ENCODE measurements at places on chromosomes 2 and 18.

DNA sequence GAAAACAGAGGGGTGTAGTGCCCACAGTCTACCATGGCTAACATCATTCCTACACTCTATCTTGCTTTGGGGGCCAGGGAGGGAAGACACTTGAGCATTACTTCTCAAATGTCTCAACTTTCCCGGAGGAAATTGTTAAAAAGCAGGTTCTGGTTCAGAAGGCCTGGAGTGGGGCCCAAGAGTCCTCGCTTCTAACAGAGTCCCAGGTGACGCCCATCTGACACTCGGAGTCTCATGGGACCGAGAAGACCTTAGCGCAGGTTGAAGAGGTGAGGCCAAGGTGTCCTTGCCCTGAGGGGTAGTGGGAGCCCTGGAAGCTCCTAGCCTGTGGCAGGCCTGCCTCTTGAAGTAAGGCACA, 40.1 kb downstream of the ZFP36L2 start:
- DNase-seq, result no peak

- DNase-seq, result peak; percentile 54
Measured at GRCh38 chr2:176140513-176141317, 10.6 kb upstream of the HOXD4 start.

- DNase-seq, result no peak
Measured at GRCh38 chr18:574865-575645, 5.1 kb upstream of the CETN1 start.

DNA sequence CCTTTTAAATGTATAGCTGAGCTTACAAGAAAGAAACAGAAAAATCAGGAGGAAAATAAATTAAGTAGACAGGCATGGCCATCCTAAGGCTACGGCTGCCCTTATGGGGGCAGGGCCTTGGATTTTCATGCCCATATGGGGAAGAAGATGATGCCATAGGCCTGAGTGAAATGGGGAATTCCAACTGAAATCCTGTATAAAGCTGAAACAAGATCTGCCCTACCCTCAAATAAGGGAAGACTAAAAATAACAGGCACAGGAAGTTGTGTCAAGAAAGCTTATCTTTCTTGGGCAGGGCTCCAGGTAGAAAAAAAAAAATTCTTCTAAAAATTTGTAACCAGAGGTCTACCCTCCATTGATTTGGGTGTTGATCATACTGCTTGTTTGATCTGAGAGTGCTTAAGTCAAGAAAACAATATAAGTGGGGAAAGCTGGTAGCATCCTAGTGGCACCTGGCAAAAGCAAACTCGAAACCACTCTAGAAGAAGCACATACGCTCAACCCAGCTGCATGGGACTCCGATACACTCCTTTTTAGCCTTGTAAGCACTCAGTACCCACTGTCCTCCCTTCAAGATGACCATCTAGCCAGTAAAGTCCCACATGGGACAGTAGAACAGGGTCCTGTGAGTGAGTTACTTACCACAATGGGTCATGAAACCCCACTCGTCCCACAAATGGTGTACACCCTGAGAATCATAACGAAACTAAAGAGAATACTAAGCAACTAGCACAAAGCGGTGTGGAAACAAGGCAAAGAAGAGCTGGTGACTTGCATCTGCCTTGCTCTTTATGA, 22.3 kb downstream of the DNAH7 start:
- no peak for DNase-seq

DNA sequence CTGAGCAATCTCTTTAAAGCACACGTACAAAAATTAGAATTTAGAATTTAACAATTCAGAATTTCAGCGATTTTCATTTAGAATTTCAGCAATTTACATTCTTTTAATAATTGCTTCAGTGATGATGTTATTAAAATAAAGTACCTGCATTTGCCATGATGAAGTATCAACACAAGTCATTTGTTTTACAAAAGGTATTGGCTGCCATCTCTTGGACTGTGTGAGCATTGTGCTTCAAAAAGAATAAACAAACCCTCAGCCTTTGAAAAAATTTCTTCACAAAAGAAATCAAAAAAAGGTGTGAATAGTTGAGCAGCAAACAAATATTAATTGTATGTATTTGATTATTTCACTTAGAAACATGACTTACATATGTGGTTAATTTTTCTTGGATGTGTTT, 27.1 kb upstream of the ZC3H15 start:
- DNase-seq, result no peak

DNA sequence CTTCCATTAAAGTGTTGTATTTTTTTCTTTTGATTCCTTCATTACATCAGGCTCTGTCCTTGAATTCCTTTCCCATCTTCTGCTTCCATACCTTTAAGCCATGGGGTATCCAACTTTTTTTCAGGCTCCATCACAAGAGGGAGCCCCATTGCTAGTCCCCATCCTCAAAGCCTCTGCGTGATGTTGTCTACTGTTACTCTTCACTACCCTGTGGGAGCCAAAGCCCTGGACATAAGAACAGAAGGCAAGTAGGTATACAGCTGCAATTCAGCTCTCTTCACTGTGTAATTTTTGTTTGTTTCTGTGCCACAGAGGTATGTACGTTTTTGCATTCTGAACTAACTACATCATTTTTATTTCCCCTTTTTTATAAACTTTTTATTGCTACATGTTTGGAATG, 36.6 kb upstream of the CCNYL1 start:
- no peak for DNase-seq

- DNase-seq, result no peak
Measured at GRCh38 chr18:79487801-79488201, 92.1 kb downstream of the NFATC1 start.

- DNase-seq, result no peak
Measured at GRCh38 chr2:156540706-156541105, 104.5 kb downstream of the GPD2 start.

- DNase-seq, result no peak
Measured at GRCh38 chr18:8970843-8971242, 131.7 kb upstream of the NDUFV2 start.

- DNase-seq, result no peak
Measured at GRCh38 chr2:102801098-102801718, 39.4 kb downstream of the TMEM182 start.

GRCh38 chr2:231590614-231591013, 2.0 kb upstream of the TEX44 start:
- DNase-seq, result no peak

DNA sequence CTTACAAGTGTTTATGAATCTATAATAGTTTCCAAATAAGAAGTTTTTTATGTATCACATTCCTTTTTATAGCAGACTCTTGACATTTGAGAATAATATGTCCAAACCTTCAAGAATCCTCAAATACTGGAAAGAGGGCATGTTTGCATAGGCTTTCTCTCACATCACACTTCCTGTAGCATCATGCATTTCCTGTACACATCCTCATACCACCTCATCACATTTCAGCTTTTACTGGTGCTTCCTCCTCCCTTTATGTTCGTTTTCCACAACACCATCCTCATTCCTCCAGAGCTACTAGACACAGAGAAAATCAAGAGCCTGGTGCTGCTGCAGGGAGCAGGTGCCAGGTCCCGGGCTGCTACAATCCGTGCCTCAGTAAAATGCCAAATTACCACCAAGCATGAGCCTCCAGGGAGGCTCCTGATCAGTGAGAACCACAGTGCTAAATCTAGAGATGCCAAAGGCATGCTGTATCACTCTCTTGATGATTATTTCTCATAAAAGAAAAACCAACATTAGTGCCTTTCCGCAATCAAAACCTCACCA, 137.7 kb upstream of the CYP1B1 start:
- no peak for DNase-seq

- no peak for DNase-seq
Measured at GRCh38 chr2:101330253-101330933, 21.9 kb upstream of the RNF149 start.

GRCh38 chr2:55839182-55839819, 84.3 kb downstream of the EFEMP1 start:
- DNase-seq, result no peak

GRCh38 chr2:229921101-229921891, 513 bp downstream of the TRIP12 start:
- peak; percentile 42 for DNase-seq

- no peak for DNase-seq
Measured at GRCh38 chr18:79871026-79871390, 73.3 kb downstream of the KCNG2 start.

GRCh38 chr2:215742021-215742420, 271.3 kb downstream of the MREG start:
- no peak for DNase-seq

GRCh38 chr2:121149384-121149783, 135.6 kb downstream of the TFCP2L1 start:
- no peak for DNase-seq

GRCh38 chr2:13414897-13415296, 698.2 kb downstream of the TRIB2 start:
- DNase-seq, result no peak

DNA sequence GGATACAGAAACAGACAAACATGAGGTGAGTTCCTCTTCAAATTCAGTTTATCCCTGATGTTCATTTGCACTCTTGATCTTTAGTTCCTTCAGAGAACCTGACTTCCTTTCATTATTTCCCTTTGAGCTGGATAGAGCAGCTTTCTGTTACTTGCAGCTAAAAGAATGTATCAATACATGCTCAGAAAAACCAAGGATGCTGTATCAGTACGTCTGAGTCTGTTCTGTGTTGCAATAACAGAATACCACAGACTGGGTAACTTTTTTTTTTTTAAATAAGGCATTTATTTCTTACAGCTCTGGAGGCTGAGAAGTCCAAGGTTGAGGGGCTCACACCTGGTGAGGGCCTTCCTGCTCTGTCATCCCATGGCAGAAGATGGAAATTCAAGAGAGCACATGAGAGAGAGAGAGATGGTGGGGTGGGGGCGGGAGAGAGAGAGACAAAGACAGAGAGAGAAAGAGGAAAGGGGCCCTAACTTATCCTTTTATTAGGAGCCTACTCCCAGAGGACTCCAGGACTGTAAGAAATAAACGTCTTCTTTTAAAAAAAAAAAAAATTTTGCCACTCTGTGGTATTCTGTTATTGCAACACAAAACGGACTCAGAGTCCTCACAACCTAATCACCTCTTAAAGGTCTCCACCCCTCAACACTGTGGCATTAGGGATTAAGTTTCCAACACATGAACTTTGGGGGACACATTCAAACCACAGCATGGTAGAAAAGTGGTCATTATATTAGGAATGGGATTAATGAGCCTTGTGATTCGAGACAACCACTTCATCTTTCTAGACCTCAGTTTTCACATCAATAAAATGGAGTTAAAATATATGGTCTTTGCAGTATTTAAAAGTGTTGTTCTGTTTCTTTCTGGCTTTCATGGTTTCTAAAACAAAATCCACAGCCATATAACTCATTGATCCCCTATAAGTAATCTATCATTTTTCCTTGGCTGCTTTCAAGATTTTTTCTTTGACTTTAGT, 18.4 kb upstream of the SELENOI start:
- no peak for DNase-seq

DNA sequence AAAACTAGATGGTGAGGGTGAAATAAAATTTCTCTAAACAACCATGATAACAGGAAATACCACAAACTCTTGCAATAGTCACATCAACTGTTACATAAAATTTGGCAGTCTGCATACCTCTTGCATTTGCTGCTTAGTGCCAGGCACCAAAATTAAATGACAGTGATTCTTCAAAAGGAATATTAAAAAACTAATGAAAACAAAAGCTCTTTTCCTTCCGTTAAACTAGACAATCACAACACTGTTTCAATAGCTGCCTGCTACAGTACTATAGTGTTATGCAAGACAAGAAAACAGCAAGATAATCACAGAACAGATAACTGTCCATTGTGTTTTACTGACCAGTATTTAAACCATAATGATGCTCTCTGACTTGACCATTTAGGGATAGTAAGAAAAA, 239.0 kb upstream of the SMAD7 start:
- DNase-seq, result no peak

DNA sequence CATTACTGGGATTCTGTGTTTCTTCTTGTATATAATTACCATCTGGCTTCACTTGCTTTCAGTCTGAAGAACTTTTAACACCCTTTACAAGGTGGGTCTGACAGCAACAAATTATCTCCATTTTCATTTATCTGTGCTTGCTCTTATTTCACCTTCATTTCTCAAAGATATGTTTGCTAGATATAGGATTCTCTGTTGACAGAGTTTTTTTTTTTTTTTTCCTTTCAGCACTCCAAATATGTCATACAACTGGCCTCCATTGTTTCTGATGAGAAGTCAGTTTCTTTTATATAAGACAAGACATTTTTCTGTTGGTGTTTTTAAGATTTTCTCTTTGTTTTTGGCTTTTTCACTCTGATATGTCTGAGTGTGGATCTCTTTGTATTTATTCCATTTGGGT, 59.3 kb upstream of the TACR1 start:
- DNase-seq, result no peak

DNA sequence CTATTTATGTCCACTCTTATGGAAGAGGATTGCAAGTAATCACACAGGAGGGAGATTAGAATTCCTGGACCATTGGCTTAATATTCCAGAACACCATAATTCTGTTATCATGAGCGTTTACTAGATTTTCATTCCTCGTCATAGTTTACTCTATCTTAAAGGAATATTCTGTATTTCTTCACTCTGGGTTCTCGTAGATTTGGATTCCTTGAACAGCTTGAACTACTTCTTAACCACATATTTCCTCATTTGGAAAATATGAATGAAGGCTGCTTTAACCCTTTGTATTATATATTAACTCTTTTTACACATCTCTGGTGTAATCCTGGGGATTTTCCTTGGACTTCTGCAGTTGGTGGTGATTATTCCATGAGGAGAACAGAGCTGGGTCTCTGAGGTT, 46.3 kb upstream of the CCBE1 start:
- no peak for DNase-seq

DNA sequence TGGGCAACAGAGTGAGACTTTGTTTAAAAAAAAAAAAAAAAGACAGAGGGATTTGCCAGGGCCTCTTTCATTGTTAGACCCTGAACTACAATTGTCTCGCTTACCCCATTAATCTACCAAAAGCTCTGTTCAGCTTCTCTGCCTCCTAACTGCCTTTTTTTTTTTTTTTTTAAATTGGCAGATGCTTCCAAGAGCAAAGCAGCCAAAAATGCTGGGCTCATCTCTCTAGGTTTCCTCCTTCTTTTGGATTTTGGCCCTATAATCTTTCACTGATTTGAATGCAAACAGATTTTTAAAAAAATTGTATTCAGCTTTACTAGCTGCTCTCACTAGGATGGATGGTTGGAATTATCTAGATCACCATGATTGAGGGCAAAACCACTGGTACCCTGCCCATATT, 33.2 kb upstream of the RAPGEF4 start:
- DNase-seq, result no peak

DNA sequence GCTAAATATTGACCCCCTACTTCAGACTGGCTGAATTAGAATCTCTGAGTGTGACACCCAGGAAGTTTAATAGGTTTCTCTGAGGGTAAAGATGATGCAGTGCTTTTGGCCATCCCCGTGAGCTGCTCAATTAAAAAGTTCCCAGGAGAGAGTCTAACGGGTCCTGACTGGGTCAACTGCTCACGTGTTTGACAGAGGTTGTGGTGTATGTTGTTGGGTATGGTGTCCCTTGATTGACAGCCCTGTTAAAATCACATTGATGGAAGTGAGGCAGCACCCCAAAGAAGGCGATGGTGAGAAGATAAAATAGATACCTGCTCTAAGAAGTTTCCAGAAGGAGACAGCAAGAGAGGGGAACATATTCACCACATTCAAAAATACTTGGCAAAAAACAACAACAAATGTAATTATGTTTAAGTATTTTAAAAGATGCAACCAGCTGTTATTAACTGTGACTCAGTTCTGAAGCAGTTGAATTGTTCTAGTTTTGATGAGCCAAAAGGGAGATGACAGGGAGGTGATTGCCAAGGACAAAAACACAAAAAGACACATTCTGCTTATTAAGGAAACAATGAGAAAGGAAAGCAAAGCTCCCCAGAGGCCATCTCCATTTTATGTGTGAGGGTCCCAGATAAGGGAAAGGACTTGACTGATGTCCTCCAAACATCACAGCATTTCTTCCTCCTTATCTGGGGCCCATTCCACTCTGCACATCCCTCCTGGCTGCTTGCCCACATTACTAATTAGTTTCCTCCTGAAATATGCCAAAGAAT, 11.5 kb upstream of the GMCL1 start:
- no peak for DNase-seq
